ENCODE measurements at places on chromosomes 1 and 21. TPM values are rescaled to one million over a fixed set of nuclear protein-coding genes. Genes with fewer than 3 reads are reported as not detected.
A peak's percentile ranks its signal among the peaks of the same experiment; 100 is the strongest.

Gene RHOU
- total RNA-seq: 5.8 TPM

Gene RXFP4
- not detected for total RNA-seq

Gene GPR25
- total RNA-seq: not detected

Gene CELA3A
- 9.6 TPM for total RNA-seq

Gene DMBX1
- 1.7 TPM for total RNA-seq

Gene TEDDM1
- not detected for total RNA-seq

DNA sequence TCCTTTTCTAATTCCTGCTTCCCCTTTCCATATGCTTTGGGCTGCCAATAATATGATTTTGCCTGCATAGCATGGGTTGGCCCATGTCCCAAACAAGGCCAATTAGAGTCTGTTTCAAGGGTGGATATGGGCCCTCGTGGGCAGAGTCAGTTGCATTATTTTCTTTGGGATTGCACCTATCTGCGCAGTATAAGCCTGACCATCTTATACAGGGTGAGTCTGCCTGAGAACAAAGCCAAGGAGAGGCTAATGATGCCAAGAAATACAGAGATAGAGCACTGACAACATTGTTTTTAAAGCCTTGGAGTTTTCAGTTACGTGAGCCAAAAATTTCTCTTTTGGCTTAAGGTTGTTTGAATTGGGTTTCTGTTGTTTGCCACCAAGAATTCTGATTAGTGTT, 18.6 kb downstream of the OVAAL start:
- H3K4me3 ChIP-seq: no peak overlapping the region
- DNase-seq: no peak
- no peaks in the 10 kb centered on the region for H3K36me3 ChIP-seq
- H3K27ac ChIP-seq: no peak overlapping the region

DNA sequence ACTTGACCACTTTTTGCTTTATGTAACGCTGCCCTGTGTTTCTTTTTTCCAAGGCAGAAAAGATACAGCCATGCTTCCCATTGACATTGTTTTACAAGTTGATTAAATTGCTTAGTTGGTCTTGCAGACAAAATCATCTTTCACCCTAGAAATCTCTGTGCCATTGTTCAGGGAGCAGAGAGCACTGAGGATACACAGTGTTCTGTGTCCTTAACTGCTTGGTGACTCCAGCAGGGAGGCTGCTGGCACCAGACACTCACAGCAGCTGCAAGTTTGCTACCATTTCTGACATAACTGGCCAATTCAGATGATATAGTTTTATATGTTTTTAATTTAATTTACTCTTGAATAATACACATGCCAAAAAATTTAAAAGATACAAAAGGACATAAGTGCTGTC, 118.7 kb downstream of the RGS2 start:
- no peaks in the 10 kb centered on the region for H3K36me3 ChIP-seq
- no peak for DNase-seq
- H3K27me3 ChIP-seq: no peaks in the 10 kb centered on the region

DNA sequence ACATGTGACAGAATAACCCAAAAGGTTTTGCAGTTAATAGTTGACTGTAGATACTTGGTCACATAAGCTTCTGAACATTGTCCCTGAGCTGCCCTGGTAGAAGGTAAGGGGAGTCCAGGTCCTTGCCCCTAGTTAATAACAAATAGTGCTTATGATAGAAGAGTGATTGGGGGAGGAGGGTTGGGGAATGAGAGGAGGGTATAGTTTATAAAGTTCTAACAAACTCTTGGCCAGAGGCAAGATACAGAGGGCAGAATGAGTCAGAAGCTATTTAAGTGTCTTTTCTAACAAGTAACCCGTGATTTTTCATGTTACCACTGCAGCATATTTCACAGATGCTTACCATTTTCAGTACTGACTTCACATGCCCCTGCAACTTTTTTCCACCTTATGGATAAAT, 26.7 kb upstream of the MYOCOS start:
- DNase-seq: no peak
- no peak overlapping the region for H3K27ac ChIP-seq
- H3K4me3 ChIP-seq: no peak overlapping the region
- H3K27me3 ChIP-seq: no peaks in the 10 kb centered on the region
- H3K36me3 ChIP-seq: peaks cover 29% of the 10 kb centered on the region

GRCh38 chr21:23977971-23978370, 1629.3 kb downstream of the MRPL39 start:
- no peak overlapping the region for H3K4me3 ChIP-seq
- no peak for DNase-seq
- no peaks in the 10 kb centered on the region for H3K4me1 ChIP-seq
- H3K36me3 ChIP-seq: peaks cover 30% of the 10 kb centered on the region
- H3K27me3 ChIP-seq: peaks cover 10% of the 10 kb centered on the region

DNA sequence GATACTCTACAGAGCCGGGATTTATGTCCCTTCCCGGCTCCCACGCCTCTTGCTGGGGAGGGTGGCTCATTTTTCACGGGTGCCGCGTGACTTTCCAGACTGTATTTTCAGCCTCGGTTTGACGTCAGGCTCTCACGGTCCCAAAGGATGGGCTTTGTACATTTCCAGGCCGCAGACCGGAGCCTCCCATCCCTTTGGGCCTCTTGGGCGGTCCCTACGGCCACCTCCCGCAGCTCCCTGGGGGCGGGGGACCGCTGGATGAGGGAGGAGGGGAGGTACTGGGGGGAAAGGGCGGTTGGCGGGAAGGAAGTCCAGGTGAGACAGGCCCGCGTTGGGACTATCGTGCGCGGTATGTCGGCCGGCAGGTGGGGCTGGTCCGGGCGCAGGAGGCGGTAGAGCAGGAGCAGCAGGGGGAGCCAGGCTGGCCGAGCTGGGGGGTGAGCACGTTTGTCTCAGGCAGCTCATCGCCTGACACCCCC, 17.9 kb downstream of the UBL4B start:
- H3K36me3 ChIP-seq: no peaks in the 10 kb centered on the region
- H3K27me3 ChIP-seq: peaks cover 38% of the 10 kb centered on the region
- peak overlapping the region; percentile 30 for H3K4me3 ChIP-seq
- peak; percentile 76 for DNase-seq
- no peak overlapping the region for H3K27ac ChIP-seq

GRCh38 chr1:167438171-167439138, 79.9 kb downstream of the CD247 start:
- DNase-seq: no peak
- H3K27me3 ChIP-seq: peaks cover 45% of the 10 kb centered on the region
- no peak overlapping the region for H3K27ac ChIP-seq
- H3K36me3 ChIP-seq: no peaks in the 10 kb centered on the region
- peak overlapping the region; percentile 56 for H3K4me3 ChIP-seq

GRCh38 chr1:207887542-207888201, 23.3 kb downstream of the CD34 start:
- no peak overlapping the region for H3K27ac ChIP-seq
- no peak overlapping the region for H3K4me3 ChIP-seq
- peaks cover 8% of the 10 kb centered on the region for H3K27me3 ChIP-seq
- H3K4me1 ChIP-seq: peaks cover 7% of the 10 kb centered on the region
- DNase-seq: no peak
- H3K36me3 ChIP-seq: no peaks in the 10 kb centered on the region

All from WTC11 (cell line).